ENCODE measurements at places on chromosomes 4 and X.

GRCh38 chr4:66294638-66295037, 624.3 kb upstream of the EPHA5 start:
- no peak overlapping the region for H3K27ac ChIP-seq
- H3K36me3 ChIP-seq, result no peaks in the 10 kb centered on the region
- H3K27me3 ChIP-seq, result no peaks in the 10 kb centered on the region
- DNase-seq, result peak; percentile 81
- no peak overlapping the region for H3K4me3 ChIP-seq
- H3K4me1 ChIP-seq, result no peaks in the 10 kb centered on the region

GRCh38 chr4:34250562-34250961, 1993.8 kb downstream of the ARAP2 start:
- H3K4me1 ChIP-seq, result no peaks in the 10 kb centered on the region
- DNase-seq, result peak; percentile 48
- H3K27ac ChIP-seq, result no peak overlapping the region
- H3K36me3 ChIP-seq, result no peaks in the 10 kb centered on the region

DNA sequence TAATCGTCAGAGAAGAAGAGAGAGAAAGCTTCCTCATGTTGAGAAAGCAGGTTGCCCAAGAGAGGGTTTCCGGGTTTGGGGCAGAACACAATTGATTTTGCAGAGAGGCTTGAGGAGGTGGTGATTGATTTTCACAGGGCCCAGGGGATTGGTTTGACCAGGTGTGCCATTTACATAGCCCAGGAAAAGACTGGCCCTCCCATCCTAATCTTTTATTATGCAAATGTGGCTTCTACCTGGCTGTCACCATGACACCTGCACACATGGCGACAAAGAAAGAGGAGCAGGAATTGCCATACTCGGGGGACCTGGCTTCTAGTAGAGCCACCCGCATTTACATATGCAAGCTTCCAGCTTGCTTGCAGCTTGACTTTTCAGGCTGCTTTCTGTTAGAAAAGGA, 405.3 kb downstream of the PPP4R3C start:
- H3K4me3 ChIP-seq, result no peak overlapping the region
- no peak for DNase-seq
- no peaks in the 10 kb centered on the region for H3K36me3 ChIP-seq

DNA sequence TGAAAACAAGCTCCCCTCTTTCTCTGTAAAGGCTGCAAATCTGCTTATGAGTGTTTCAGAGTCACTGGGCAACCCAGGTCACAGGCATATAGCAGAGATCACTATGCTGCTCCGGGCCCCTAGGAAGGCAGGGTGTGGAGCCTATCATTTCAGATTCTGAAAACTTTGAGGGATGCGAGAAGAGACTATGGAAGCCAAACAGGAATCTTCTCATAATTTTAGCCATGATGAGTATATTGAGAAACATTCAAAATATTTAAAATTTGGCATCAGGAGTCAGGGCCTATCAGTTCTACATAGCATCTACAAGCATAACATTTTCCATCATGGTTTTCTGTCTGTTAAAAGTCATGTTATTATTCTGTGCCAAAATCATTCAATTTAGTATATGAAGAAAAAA, 61.7 kb upstream of the ATXN3L start:
- no peak overlapping the region for H3K4me3 ChIP-seq
- H3K27ac ChIP-seq, result peak overlapping the region; percentile 64
- no peak for DNase-seq
- H3K36me3 ChIP-seq, result no peaks in the 10 kb centered on the region
- peaks cover 18% of the 10 kb centered on the region for H3K4me1 ChIP-seq

DNA sequence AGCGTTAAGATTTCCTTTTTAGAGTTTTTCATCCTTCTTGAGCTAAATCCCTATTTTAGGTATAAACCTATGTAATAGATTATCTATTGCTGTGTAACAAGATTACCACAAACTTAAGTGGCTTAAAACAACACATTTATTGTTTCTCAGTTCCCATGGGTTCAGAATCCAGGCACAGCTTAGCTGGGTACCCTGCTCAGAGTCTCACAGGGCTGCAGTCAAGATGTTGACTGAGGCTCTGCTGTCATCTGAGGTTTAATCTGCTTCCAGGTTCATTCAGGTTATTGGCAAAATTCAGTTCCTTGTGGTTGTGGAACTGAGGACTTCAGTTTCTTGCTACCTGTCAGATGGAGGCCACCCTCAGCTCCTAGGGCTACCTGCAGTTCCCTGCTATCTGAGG, 60.9 kb downstream of the GK start:
- no peak overlapping the region for H3K27ac ChIP-seq
- DNase-seq, result no peak
- H3K36me3 ChIP-seq, result no peaks in the 10 kb centered on the region
- H3K27me3 ChIP-seq, result no peaks in the 10 kb centered on the region

DNA sequence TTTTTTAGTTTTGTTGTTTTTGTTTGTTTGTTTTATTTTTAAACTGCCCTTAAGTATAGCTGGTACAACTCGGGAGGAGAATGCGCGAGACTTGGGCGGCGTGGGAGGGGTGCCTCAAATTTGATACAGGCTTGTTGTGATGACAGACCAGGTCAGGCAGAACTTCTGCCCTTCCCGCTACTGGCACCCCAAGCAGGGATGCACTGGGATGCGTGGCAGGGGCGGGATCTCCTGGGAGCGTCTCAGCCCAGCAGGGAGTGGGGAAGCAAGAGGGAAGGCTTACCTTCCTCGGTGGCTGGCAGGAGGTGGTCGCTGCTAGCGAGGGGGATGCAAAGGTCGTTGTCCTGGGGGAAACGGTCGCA, 851 bp downstream of the SFRP2 start:
- no peaks in the 10 kb centered on the region for H3K4me1 ChIP-seq
- no peaks in the 10 kb centered on the region for H3K36me3 ChIP-seq
- no peak for DNase-seq
- H3K27ac ChIP-seq, result no peak overlapping the region
- H3K27me3 ChIP-seq, result peaks cover 41% of the 10 kb centered on the region

DNA sequence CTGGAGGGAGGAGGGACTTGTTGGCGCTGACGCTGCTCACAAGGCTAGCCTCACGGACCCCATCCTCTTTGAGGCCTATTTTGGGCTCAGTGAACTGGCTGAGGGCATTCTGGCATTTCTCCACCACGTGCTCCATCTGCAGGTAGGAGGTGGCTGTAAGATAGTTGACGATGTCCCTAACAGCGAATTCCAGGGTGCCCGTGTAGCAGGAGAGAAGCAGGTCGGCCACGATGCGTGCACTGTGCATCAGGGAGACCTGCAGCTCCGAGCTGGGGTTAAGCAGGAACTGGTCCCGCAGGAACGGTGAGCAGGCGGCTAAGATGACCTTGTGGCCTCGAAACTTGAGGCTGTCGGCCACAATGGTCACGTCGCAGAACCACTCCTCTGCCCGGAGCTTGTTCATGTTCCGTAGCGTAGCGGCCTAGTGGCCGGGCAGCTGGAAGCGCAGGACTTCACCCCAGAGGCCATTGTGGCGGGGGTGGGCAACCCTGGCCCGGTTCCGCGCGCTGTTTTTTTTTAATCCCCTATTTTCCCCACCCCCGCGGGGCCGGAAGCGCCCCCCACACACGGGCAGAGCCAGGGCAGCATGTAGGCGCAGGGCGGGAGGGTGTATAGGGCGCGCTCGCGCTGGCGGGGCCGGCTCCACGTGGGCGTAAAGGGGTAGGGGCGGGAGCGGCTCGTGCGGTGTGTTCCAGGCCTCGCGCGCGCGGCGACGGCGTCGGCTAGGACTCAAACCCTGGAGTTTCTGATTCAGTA, 73.2 kb downstream of the UBE2K start:
- no peak overlapping the region for H3K4me3 ChIP-seq
- H3K4me1 ChIP-seq, result no peaks in the 10 kb centered on the region
- peaks cover 8% of the 10 kb centered on the region for H3K36me3 ChIP-seq
- DNase-seq, result no peak
- no peak overlapping the region for H3K27ac ChIP-seq

DNA sequence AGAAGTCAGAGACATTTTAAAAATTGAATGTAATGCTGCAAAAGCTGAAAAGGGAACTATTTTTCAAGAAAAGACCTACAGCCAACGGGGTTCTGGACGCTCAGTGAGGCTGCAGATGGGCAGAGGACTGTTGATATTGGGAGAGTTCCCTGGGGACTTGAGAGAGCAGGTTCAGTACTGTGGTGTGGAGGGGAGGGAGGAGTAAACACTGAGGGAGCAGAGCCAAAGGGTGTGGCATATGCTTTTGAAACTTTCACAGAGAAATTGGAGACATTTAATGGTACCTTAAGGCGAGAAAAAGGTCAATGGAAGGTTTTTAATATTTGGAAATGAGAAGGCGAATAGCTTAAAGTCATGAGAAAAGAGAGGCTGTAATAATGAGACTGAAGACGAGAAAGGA, 62.2 kb upstream of the GPM6A start:
- no peak overlapping the region for H3K4me3 ChIP-seq
- H3K36me3 ChIP-seq, result no peaks in the 10 kb centered on the region
- DNase-seq, result no peak
- no peaks in the 10 kb centered on the region for H3K27me3 ChIP-seq

GRCh38 chrX:10502961-10503360, 117.4 kb downstream of the MID1 start:
- H3K4me1 ChIP-seq, result no peaks in the 10 kb centered on the region
- no peak overlapping the region for H3K27ac ChIP-seq
- no peaks in the 10 kb centered on the region for H3K27me3 ChIP-seq
- H3K36me3 ChIP-seq, result no peaks in the 10 kb centered on the region
- DNase-seq, result no peak

GRCh38 chrX:102697494-102697893, 14.8 kb upstream of the GPRASP2 start:
- no peak overlapping the region for H3K4me3 ChIP-seq
- H3K36me3 ChIP-seq, result no peaks in the 10 kb centered on the region
- H3K27ac ChIP-seq, result no peak overlapping the region
- no peaks in the 10 kb centered on the region for H3K4me1 ChIP-seq
- H3K27me3 ChIP-seq, result no peaks in the 10 kb centered on the region

GRCh38 chrX:67610282-67610681, 66.5 kb downstream of the AR start:
- no peak for DNase-seq
- H3K27ac ChIP-seq, result no peak overlapping the region
- H3K4me1 ChIP-seq, result peaks cover 5% of the 10 kb centered on the region
- no peaks in the 10 kb centered on the region for H3K36me3 ChIP-seq

GRCh38 chr4:42122237-42122636, 30.2 kb downstream of the BEND4 start:
- H3K4me3 ChIP-seq, result no peak overlapping the region
- H3K27me3 ChIP-seq, result peaks cover 3% of the 10 kb centered on the region
- DNase-seq, result no peak
- H3K27ac ChIP-seq, result no peak overlapping the region

DNA sequence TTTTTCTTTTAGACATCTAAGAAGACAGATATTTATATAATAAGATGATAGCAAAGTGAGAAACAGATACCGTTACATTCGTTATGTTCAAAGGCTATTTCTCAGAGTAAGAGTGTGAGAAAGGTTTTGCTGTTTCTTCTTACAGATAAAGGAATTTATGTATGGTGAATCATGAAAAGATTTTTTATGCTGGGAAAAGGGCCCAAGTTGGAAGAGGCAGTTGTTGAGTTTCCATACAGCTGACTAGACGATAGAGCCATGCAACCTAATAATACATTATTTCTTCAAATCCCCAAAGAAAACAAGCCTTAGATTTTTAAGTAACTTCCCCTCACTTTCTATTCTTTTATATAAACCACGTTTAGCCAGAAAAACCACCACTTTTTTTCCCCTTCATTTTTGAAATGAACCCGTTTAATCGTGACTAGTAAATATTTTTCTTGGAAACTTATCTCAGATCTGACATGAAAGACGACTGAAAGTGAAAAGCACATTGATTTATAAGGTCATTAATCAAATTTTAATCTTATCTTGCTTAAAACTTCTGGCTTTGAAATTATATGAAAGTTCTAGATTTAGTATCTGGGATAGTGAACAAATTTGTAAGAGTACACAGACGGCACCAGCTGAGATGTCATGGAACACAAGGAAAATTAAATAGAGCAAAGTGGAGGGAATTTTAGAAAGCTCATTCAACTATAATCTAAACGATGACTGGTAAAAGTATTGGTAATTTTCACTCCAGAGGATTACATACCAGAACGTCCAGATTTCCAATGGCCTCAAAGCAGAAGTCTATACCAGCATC, 10.9 kb downstream of the ADH6 start:
- no peak overlapping the region for H3K4me3 ChIP-seq
- H3K36me3 ChIP-seq, result no peaks in the 10 kb centered on the region
- peaks cover 5% of the 10 kb centered on the region for H3K4me1 ChIP-seq
- H3K27me3 ChIP-seq, result no peaks in the 10 kb centered on the region
- peak; percentile 61 for DNase-seq
- H3K27ac ChIP-seq, result no peak overlapping the region

GRCh38 chrX:119407681-119408080, 8.5 kb downstream of the SLC25A43 start:
- no peak overlapping the region for H3K27ac ChIP-seq
- H3K27me3 ChIP-seq, result no peaks in the 10 kb centered on the region
- peaks cover 2% of the 10 kb centered on the region for H3K4me1 ChIP-seq
- DNase-seq, result peak; percentile 44

DNA sequence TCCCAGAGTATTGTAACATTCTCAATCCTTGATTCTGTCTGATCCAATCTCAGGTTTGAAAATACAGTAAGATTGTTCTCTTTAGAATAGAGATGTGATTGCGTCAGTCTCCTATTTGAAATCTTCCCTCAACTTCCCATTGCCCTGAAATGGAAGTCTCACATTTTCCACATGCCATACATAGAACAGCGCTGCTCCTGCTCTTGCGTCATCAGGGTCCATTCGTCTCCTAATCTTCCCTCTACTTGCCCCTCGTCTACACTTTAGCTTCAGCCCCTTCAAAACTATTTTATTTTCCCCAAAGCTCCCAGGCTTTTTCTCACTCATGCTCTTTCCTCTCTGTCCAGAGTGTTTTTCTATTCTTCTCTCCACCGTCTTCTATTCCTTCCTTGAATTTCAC, 301.7 kb upstream of the MAGEB2 start:
- H3K27ac ChIP-seq, result no peak overlapping the region
- no peaks in the 10 kb centered on the region for H3K27me3 ChIP-seq
- no peaks in the 10 kb centered on the region for H3K4me1 ChIP-seq

DNA sequence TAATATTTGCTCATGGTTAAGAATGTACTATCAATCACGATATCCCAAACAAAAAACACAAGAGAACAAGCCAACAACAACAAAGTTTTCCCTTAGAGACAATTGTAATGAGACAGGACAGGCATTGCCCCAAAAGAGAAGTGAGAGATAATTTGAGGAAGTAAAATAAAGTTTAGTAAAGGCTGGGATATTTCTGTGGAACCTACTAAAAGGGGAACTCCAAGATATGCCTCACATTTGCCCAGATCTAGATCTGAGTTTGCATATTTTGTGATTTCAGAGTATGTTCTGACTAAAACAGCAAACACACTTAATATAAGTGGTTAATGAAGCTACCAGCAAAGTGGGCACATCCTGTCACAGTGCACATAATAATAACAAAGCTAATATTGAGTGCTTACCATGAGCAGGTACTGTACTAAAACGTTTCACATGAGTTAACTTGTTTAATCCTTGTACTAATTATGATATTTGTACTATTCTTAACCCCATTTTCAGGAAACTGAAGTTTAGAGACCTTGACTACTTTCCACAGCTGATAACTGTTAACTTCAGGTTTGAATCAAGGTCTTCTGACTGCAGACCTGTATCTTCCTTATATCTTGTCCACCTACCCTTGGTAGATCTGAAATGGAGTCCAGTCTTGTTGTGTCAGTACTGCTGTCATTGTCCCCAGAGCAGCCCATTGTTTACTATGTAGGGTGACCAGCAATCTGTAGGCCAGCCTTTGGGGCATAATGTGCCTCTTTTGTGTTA, 26.0 kb upstream of the BMP2K start:
- no peak overlapping the region for H3K27ac ChIP-seq
- H3K36me3 ChIP-seq, result no peaks in the 10 kb centered on the region
- no peaks in the 10 kb centered on the region for H3K27me3 ChIP-seq

- no peak for DNase-seq
- H3K27me3 ChIP-seq, result no peaks in the 10 kb centered on the region
- H3K4me1 ChIP-seq, result peaks cover 4% of the 10 kb centered on the region
- no peak overlapping the region for H3K4me3 ChIP-seq
Measured at GRCh38 chr4:71004281-71004851, 10.9 kb downstream of the DCK start.
